ENCODE measurements at places on chromosomes 1 and 21. TPM values are rescaled to one million over a fixed set of nuclear protein-coding genes. Genes with fewer than 3 reads are reported as not detected.

GRCh38 chr1:10045480-10046355, 13.0 kb downstream of the UBE4B start:
- DNase-seq: no peak

DNA sequence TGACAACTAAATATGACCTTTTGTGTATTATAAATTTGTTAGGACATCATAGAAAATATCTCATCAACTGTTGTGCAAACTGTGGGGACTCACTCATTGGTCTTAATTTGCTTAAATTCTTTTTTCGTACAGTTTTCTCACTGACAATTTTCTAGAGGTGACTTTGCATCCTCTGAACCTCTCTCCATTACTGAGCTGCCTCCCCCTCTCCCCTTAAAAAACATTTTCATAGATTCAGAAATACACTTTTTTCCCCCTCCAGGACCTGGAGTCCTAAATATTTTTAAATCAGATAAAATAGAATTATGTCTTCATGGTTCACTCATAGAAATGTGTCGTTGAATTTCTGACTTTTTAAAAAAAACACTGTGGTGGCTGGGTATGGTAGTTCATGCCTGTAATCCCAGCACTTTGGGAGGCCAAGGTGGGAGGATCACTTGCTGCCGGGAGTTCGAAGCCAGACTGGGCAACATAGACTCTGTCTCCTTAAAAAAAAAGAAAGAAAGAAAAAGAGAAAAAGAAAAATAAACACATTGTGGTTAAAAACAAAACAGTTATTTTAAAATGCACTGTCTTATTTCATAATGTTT, 1.5 kb downstream of the CNST start:
- DNase-seq: no peak

DNA sequence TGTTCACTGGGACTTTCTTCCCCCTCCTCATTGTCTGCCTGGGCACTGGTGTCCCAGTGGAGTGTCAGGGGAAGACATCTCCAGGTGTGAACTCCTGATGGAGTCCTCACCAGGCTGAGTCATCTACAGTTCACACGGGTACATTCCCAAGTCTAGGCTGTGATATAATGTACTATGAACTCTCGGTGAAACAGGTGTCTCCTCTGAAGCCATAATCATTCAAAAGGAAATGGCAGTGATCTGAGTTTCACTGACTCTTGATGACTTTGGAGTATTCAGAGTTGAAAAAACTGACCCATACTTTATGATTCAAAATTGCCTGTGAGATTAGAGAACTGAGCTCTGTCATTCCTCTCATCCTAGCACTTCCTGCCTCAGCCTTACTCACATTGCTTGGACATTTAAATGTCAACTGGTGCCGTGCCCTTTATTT, 9.1 kb downstream of the LAMC2 start:
- no peak for DNase-seq

DNA sequence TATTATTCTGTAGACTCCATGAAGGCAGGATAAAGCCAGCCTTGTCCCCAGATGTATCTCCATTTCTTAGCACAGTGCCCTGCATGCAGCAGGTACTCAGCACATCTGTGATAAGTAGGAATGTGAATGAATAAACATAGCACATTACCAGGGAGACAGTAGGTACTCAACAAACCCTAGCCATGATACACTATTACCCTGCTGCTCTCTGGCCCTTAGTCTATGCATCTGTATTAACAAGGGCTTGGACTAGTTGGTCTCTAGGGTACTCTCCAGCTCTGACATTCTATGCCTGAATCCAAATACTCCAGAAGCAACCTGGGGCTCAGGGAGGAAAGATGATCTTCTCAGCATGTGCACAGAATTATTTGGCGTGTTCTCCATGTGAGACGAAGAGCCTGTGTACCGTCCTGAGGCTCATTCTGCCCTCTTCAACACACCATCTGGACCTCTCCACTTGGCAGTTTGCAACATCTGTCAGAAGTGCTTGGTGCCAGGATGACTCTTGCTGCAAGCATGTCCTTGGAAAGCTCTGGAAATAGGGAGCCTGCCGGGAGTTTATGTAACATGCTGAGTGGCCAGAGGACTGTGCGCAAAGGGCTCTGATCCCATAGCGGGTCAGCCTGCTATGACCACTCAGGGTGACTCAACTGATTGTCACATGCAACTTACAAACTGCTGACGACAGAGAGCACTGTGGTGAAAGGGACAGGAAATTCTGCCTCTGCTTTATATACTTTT, 228.2 kb upstream of the USP24 start:
- no peak for DNase-seq

- no peak for DNase-seq
Observed at GRCh38 chr1:119286587-119287181, 81.9 kb upstream of the HAO2 start.

DNA sequence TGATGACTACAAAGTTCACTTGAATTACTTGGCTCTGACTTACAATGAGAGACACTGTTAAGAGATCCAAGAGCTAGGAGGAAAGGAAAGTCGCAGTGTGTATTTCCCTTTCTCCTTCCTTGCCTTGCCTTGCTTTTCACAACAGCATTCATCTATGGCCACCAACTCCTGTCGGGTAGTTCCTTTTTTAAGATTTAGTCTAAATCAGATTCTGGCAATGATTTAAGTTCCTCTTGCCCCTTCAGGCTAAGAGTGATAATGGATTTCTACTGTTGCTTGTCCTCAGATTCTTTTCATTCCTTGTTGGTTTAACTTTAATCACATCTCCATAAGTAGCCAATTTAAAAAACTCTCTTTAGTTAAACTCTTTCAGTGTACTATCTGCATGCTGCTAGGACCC, 91.9 kb downstream of the GTF2B start:
- no peak for DNase-seq

- DNase-seq: no peak
Observed at GRCh38 chr1:154404511-154404931, 622 bp upstream of the IL6R start.

GRCh38 chr1:13699510-13699909, 478 bp upstream of the PRDM2 start:
- DNase-seq: no peak

FYB2 gene
- polyA plus RNA-seq: 1.4 TPM

SERTAD4 gene
- 7.0 TPM for polyA plus RNA-seq

PLA2G2D gene
- not detected for polyA plus RNA-seq

MNDA gene
- polyA plus RNA-seq: 3.6 TPM

POGZ gene
- 98.3 TPM for polyA plus RNA-seq
